ENCODE measurements at places on chromosomes 7 and 10.

DNA sequence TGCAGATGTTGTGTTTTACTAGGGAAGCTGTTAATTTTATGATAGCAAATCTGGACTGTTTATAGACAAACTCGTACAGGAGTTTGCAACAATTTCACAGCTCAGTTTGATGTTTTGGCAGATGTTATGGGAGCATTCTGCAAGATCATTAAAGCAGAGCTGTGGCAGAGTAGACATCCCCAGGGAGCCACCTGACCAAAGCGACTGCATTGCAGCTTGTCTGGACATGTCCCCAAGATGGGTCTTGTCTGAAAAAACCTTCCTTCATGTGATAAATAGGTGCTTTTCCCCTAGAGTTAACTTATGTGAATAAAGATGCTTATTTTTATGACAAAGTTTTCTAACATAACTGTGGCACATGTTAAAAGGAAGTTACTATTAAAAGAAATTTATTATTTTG is 91.2 kb upstream of the GPR141 start:
- no peak for DNase-seq

GRCh38 chr10:118310822-118311221 is 31.3 kb downstream of the FAM204A start:
- DNase-seq: no peak

DNA sequence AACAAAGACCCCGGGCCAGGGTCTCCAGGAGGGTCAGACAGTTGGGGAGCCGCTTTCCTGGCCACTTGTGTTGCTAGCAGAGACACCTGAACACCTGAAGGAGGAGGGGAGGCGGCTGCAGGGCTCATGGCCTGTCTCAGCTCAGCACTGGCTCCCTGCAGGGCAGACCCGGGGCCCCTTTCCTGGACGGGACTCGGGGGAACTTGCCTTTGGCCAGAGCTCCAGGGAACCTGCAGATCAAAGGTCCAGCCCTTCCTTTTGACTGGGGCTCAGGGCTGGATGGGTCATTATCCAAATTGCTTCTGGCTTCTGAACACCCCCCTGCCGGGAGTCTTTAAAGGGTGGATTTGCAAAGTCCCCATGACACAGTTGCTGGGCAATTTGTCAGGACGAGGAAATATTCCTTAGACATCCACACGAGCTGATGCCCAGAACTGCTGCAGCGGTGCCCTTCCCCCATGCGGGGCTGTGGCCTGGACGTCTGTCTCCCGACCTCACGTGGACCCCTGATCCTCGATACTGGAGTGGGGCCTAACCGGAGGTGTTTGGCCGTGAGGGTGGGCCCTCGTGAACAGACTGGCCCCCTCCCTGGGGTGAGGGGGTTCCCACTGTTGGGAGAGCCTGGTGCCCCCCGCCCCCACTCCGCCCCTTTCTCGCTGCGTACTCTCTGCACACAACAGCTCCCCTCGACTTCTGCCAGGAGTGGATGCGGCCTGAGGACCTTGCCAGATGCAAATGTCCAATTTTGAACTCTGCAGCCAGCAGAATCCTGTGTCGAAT is 194.3 kb downstream of the ELFN1 start:
- DNase-seq: no peak

DNA sequence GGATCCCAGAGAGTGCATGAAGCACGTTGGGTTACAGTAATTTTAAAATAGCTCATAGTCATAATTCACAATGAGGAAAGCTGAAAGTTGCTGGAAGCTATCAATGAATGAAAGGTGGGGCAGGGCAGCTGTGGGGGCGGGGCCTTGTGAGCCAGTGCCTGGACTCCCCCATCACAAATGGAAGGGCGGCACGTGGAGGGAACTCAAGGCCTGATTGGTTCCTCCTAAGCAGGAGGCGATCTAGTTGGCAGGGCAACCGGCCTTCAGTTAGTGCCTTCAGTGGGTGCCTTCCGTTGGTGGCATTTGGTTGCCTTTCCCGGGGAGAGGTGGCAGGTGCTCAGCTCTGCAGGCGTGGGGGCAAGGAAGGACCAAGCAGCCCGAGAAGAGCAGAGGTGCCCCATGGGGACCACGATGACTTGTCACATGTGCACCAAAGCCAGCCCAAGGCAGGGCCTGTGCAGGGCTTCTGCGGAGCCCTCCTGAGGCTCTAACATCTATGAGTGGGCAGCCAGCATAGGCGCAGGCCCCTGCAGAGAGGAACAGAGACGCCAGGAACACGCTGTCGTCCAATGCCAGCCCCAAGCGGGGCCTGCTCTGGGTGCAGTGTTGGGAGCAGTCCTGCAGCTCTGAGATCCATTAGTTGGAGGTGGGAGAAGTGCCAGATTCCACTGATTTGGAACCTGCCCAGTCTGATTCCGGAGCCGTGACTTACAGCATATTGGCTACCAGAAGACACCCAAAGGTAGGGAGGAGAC is 59.8 kb upstream of the PDSS1 start:
- no peak for DNase-seq

DNA sequence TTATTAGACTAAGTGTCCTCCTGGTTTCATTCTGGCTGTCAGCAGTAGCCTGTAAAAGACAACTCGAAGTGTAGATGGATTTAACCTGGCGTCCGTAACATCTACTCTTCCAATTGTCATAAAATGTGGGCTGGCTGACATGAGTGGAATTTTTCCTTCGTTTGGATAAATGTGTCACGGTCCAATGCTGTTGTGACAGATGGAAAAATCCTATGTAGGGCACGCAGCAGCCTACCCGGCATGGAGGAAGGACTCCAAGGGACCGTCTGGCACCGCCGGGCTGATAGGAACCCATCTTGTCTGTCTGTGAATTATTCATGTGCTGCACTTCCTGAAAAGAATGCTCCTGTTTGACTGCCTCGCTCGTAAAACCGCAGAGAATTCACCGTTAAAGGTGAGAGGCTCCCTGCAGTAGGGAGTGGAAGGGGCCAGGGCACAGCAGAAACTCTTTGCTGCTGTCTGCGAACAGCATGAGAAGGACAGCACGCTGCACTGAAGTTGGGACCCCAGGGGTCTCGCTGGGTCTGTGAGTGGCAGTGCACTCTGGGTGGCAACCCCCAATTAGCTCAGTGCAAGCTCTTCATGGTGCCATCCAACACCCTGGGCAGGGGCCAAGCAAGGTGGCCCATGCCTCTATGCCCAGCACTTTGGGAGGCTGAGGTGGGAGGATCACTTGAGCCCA is 1.6 kb upstream of the ORAI2 start:
- peak; percentile 86 for DNase-seq

DNA sequence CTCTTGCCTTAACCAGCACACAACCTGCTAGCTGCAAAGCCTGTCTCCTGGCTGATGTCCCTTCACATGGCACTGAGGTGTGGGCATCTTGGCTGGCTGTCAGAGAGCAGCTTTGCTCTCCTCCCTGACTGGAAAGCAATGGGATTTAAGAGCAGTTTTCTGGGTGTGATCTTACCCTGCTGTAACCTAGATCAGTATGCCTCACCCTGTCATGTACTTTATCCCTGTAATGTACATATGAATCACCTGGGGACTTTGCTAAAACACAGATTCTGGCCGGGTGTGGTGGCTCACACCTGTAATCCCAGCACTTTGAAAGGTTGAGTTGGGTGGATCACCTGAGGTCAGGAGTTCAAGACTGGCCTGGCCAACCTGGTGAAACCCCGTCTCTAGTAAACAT is 209.9 kb downstream of the FRMD4A start:
- no peak for DNase-seq

- no peak for DNase-seq
Observed at GRCh38 chr7:103148131-103148993, 537 bp downstream of the NAPEPLD start.

GRCh38 chr7:138865843-138866242 is 67.8 kb upstream of the ATP6V0A4 start:
- peak; percentile 49 for DNase-seq

DNA sequence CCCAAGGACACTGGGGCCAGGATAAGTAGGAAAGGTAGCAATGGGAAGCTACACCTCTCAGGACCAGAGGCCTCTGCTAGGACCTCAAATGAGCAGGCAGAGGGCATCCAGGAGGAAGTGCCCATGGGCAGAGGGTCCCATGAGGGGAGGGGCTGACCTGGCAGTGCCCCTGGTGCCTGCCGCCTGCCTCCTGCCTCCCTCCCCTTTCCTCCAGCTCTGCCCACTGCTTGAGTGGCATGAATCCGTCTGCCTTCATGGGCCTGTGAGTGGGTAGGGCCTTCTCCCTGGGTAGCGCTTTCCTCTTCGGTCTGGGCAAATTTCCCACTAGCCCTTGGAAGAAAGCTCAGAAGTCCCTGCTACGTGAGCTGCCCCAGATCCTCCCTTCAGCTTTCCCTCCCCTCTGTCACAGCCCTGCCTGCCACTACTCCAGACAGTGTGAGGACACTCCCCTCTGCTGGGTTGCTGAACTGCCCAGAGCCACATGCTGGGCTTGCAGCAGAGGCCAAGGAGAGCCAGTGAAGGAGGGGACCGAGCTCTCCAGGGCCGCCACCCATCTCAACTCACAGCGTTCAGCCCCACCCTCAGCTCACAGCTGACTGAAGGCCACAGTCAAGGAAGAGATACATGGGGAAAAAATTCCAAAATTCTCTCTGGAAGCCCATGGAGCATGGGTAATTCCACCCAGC is 141.4 kb downstream of the ARHGAP22 start:
- no peak for DNase-seq

DNA sequence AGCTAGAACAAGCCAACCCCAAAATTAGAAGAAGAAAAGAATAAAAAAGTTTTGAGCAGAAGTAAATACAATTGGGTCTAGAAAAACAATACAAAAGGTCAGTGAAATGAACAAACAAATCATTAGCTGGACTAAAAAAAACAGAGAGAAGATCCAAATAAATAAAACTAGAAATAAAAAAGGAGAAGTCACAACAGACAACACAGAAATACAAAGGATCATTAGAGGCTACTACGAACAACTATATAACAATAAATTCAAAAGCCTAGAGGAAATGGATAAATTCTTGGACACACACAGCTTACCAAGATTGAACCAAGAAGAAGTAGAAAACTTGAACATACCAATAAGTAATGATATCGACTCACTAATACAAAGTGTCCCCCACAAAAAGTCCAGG is 13.4 kb upstream of the ADRA2A start:
- no peak for DNase-seq
